Activated T-cell treated with anti-CD3 and anti-CD28 coated beads for 24 hours (primary cell): ENCODE measurements at places on chromosomes 7 and 10.

DNA sequence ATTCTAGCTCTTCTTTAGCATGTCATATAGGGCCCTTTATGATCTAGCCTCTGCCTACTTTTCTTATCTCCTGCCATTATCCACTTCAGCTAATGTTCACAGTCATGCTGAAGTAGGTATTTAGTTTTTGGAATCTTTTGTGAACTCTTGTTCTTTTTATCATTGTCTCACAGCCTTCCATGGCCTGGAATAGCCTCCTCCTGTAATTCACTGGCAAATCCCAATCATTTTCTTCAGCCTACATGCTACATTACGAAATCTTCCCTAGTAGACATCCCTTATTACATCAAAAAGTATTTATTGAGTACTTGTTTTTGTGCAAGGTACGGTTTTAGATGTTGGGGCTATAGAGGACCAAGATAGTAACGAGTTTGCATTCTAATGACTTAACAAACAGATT, 3.4 kb upstream of the KIF20B start:
- no peak for DNase-seq

- DNase-seq = no peak
These were observed 7.7 kb downstream of the TMEM168 start for GRCh38 chr7:112782498-112782897.

GRCh38 chr7:148584154-148584827, 6.3 kb upstream of the C7orf33 start:
- DNase-seq = no peak

- DNase-seq = no peak
These were observed 192.6 kb upstream of the CCDC6 start for GRCh38 chr10:60098677-60099601.

GRCh38 chr7:40298421-40298820, 163.6 kb downstream of the SUGCT start:
- no peak for DNase-seq

DNA sequence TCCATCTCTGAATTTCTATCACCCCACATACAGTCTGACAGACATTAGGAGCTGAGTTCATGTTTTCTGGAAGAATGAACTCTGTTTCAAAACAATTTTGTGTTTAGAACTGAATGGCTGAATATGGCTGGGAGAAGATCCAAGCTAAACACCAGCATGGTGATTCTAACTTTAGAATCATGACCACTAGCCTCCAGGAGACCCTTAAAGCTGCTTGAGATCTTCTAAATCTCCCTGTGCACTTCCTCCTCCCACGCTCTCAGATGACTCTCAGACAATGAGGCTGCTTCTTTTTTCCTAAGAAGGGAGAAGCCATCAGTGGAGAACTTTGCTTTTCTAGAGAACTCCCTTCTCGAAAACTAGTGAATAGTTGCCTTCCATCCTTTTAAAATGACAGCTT, 711.2 kb downstream of the GRID1 start:
- DNase-seq = no peak

- DNase-seq = no peak
These were observed 78.8 kb downstream of the DNMBP start for GRCh38 chr10:99930731-99931550.

- no peak for DNase-seq
These were observed 90.6 kb downstream of the ARID5B start for GRCh38 chr10:61992059-61992460.

DNA sequence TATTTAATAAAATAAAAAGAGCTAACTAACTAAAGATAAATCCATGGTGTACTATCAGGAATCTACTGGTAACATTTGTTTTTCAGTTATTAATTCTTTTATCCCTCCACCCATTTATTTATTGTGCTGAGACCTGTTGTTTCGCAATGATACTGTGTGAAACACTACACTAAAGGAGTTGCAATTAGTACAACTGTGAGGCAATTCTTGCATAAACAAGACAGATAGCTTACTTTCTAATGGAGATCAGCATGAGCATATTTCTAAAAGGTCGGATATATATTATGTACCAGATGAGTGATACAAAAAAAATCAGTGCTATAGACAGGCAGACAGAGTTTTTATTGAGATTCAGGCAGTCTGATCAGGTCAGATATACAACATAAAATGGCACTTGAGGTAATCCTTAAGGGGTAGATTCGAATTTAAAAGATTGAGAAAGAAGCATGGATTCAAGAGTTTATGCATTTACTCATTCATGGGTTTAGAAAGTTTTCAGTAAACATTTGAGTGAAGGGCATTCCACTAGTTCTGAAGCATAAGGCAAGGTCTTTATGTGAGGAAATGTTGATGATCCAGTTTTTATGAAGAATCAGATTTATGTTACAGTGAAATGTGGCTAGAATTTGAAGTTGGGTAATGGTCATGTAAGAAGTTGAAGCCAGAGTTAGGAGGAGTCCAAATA, 147.6 kb downstream of the POLR1F start:
- DNase-seq = no peak

DNA sequence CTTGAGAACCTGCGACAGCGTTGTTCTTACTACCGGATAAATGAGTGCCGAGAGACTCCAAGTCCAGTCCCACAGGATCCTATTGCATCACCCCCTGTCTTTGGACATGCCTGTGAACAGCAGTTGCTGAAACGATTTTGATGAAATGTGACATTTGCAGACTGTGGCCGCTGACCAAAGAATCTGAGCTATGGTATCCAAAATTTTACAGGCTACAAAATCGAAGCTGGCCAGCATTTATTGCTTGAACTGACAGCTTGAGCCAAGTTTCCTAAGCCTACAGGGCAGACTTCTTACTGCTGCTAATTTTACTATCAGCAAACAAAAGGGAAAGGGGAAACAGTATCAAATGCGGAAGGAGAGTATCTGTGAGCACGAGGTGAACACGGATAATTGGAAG, 12.1 kb upstream of the NPVF start:
- no peak for DNase-seq

DNA sequence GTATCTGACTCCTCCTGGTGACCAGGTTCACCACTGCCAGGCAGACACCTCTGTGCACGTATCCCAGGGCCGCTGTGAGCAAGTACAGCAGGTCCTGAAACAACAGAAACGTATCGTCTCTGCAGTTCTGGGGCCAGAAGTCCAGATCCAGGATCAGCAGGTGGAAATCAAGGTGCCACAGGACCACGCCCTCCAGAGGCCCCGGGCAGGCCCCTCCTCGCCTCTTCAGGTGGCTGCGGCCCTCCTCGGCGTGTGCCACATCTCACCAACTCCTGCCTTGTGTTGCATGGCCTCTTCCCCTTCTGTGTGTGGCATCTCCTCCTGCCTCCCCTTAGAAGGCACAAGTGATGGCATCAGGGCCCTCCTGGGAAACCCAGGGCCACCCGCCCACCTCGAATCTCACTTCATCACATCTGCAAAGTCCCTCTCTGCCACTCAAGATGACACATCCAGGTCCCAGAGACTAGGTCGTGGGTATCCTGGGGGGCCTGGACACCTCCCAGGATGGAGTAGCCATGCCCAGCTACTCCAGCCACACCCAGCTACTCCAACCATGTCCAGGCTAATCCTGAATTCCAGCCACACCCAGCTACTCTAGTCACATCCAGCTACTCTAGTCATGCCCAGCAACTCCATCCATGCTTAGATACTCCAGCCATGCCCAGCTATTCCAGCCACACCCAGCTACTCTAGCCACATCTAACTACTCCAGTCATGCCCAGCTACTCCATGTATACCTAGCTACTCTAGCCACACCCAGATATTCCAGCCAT, 52.6 kb upstream of the DNAAF5 start:
- DNase-seq = no peak

- no peak for DNase-seq
These were observed 203.2 kb upstream of the SHH start for GRCh38 chr7:156015237-156016020.

GRCh38 chr7:68904630-68905029, 693.6 kb upstream of the AUTS2 start:
- DNase-seq = no peak
